ENCODE measurements at places on chromosomes 3 and 15. TPM values are rescaled to one million over a fixed set of nuclear protein-coding genes. Genes with fewer than 3 reads are reported as not detected.

- no peak for DNase-seq
These were observed 3.4 kb upstream of the P3H2 start for GRCh38 chr3:190124067-190124466.

DNA sequence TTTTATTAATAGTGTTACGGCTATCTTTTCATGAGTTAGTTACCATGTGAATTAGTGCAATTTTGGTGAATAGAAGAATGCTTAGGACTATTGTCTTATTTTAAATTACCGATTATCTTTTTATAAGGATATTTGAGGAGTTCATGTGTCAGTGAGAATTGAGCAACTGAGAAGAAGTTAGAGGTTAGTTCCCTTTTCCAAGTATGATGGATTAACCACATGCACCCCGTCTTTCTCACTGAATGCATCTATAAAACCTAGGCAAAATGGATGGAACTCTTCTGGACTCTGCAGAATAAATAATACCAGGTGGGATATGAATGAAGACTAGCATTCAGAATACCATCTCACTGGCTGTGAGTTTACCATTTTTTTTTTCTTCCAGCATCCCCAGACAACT lies 74.3 kb downstream of the TCF12 start:
- DNase-seq = no peak

SH3GL3 gene
- 11.0 TPM for polyA plus RNA-seq

DNA sequence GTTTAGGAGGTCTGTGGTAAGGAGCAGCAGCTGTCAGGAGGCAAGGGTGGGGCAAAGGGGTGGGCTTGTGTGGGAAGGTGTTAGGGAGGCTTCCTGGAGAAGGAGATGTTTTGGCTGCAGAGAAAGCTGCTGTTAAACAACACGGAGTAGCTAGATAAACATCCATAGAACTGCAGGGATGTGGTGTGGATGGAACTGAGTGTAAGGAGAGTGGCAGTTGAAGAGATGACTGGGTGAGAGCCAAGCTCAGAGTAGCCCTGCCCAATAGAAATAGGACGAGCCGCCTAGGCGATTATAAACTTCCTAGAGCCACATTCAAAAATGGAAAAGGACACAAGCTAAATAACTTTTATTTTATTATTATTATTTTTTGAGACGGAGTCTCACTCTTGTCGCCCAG lies 19.9 kb downstream of the RPLP1 start:
- DNase-seq = no peak

SIN3A gene
- polyA plus RNA-seq = 57.7 TPM

C2CD4B gene
- 1.2 TPM for polyA plus RNA-seq

- DNase-seq = no peak
These were observed 42.0 kb downstream of the WDR49 start for GRCh38 chr3:167611718-167612117.

DNA sequence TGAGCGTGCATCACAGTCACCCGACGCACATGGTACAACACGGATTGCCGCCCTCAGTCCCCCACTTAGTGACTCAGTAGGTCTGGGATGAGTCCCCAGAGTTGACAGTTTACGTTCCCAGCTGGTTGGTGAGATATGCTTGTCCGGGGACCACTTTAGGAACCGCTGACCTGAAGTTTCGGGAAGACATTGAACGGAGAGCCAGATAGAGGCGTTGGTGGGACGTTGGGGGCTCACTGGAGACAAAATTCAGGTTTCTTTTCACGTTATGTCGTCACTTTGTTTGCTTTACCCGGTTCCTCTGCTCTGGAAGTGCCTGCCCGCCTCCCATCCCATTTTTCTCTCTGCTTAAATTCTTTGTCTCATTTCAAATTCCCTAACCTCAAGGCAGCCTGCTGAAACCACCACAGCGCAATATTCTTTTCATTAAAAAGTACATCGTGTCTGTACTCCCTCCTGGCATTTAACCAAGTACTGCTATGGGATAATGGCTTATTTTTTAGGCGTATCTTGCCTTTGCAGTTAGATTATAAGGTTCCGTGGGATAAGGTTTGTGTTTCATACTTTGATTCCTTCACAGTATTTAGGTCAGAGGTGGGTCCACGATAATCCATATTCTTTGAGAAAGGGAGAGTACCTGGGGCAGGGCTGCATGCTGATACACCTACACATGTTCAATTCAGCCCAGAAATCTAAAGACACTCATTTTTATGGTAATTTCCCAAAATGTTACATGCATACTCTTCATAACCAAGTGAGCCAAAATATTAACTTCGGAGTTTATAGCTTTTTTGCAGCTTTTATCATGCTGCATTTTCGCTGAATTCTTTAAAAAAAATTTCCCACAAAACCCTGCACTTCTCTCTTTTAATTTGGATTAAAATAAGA lies 921 bp downstream of the LMLN start:
- peak; percentile 42 for DNase-seq

PFN2 gene
- polyA plus RNA-seq = 456 TPM

DNA sequence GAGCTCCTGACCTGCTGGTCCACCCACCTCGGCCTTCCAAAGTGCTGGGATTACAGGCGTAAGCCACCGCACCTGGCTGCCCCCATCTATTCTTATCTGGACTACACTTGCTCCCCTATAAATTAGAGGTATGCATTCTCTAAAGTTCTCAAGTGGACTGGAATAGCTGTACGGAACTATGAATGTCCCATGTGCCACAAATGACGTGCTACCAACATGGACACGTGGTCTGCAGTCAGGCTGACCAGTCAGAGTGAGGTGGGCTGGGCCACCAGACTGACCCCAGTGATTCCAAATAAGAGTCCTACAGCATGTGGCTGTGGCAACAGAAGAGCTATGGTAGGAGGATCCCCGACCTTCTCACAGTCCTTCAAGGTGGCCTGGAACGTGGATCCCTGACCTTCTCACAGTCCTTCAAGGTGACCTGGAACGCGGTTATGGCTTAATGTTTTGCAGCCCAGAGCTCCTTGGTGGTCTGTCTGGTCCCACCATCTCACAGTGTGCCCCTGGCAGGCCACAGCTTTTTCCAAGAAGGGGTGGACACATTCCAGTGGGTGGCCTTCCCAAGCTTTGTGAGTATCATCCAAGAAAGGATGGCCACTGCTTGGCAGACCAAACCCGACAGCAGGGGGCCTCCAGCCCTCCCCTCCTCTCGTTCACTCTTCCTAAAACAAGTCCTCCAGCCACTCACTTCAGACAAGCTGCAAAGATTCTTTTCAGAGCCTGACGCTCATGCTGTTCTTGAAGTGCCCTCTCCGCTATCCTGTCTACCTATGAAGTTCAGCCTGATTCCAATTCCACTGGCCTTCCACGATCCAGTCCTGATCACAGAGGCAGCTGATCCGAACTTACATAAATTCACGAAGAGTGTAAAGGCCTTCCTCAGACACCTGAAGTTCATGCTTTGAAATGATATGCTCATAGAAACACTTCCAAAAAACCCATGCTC lies 4.4 kb downstream of the ADAMTS17 start:
- no peak for DNase-seq

DNA sequence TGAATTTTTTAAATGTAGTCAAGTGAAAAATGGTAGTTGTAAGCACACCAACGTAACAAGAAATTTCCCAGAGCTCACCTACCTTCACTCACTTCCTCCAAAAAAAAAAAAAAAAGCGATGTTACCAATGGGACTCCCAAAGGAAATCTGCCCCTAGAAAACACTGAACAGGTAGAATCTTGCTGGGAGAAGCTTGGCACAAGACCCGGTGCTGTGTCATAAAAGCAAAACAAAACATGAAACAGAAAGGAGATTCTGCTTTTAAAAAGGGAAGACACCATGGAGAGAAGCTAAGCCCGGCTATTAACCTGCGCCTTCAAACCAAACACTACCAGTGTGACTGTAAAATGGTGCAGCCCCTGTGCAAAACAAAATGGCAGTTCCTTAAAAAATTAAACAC lies 40.5 kb downstream of the PGPEP1L start:
- DNase-seq = no peak

GRCh38 chr3:19645093-19645492 lies 288.9 kb downstream of the EFHB start:
- no peak for DNase-seq

SLC2A2 gene
- polyA plus RNA-seq = 18.7 TPM

DNA sequence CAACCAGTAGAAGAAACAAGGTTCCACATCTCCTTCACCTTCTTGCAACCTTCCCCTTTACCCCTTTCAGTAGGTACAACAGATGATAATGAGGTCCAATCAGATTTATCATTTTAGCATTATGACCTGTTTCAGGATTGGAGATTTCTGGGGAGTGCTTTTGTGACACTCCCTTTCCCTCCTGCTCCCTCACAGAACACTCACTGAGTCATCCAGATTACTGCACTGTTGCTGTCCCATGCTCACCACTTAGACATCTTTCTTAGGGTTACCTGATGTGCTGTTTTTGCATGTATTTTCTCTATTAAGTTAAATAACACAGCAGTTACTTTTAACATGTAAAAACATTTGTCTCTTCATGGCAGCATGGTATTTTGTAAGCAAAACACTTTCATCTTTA lies 118.5 kb downstream of the MFSD1 start:
- no peak for DNase-seq
